Osteoblast (primary cell): ENCODE measurements at places on chromosomes 5 and 9. TPM values are rescaled to one million over a fixed set of nuclear protein-coding genes. Genes with fewer than 3 reads are reported as not detected.

RNF183 gene
- not detected in 2 replicates for total RNA-seq

GFI1B gene
- total RNA-seq, result under 0.01 TPM in 1 of 2 replicates, not detected in the other

ABCA1 gene
- total RNA-seq, result 50.1 and 73.1 TPM in 2 replicates

CCL21 gene
- not detected in 2 replicates for total RNA-seq

ABITRAM gene
- 9.0 and 10.0 TPM in 2 replicates for total RNA-seq
